ENCODE measurements at places on chromosomes 6 and 20. TPM values are rescaled to one million over a fixed set of nuclear protein-coding genes. Genes with fewer than 3 reads are reported as not detected.

The CD164 gene
- total RNA-seq = 115 TPM

The FERMT1 gene
- 0.28 TPM for total RNA-seq

The TGM3 gene
- not detected for total RNA-seq

The TMC2 gene
- not detected for total RNA-seq

The TOX2 gene
- total RNA-seq = 1.5 TPM

The NEDD9 gene
- total RNA-seq = 158 TPM

The PCSK2 gene
- total RNA-seq = not detected

The KCNK16 gene
- not detected for total RNA-seq

The LRP11 gene
- total RNA-seq = 37.6 TPM

The RNF39 gene
- total RNA-seq = not detected

DNA sequence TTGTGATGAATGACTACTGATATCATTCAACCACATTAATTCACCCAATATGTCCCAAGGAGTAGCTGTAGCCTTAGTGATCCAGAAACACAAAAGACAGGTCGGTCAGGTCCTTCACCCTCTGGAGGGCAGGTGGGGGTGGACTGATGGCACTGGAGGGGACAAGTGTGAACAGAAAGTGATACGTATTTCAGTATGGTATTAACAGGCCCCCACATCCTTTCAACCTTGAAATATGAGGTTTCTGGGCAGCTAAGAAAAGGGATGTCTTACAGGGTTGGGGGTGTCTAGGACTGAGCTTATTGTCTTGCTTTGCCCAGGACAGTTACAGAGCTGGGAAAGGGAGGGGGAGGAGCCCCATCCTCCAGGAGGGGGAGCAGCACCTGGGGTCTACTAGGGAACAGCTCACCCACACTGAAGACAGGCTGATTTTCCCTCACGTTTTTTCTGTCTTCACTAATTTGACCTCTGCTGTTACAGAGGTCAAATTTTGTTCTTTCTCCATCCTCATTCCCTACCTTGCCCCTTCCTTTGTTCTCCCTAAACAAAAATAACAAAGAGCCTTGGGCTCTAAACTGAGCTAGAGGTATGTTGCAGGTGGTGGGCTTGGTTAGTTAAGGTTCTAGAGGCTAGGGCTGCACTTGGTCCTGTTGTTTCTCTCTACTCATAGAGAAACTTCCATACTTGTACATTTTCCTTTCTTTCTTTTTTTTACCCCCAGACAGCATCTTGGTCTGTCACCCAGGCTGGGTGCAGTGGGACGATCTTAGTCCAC, 38.0 kb upstream of the EEF1A1 start:
- no peak for DNase-seq

DNA sequence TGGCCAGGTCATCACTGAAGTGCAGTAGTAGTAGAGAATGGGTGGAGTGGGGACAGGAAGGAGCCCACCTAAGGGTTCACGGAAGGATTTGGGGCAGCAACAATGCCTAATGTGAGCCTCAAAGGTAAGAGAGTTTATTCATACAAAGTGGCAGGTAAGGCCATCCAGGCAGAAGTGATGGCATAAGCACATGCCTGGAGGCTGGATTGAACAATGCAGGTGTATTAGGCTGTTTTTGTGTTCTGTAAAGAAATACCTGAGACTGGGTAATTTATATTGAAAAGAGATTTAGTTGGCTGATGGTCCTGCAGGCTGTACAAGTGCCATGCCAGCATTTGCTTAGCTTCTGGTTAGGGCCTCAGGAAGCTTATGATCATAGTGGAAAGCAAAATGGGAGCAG, 48.3 kb downstream of the CLIC5 start:
- no peak for DNase-seq

DNA sequence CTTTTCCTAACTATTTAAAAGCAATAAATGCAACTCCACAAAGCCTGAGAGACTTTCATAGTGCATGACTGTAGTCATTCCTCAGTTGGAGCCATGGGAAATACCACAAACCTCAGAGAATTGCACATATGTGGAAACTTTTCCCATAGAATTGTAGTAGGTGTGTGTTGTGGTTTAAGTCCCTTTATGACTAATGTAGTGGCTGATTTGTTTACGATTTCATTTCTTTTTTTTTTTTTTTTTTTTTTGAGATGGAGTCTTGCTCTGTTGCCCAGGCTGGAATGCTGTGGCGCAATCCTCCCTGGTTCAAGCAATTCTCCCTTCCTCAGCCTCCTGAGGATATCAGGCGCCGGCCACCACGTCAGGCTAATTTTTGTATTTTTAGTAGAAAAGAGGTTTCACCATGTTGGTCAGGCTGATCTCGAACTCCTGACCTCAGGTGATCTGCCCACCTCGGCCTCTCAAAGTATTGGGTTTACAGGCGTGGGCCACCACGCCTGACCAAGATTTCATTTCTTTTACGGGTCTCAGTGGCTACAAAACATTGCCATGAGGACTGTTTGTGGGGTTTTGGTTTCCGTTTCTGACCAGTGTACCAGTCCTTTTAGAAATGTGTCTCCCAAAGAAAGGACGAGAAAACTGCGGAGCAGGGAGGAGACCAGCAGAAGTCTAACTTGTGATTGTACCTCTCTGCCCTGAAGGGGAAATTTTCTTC, 212.1 kb upstream of the MARCKS start:
- no peak for DNase-seq

DNA sequence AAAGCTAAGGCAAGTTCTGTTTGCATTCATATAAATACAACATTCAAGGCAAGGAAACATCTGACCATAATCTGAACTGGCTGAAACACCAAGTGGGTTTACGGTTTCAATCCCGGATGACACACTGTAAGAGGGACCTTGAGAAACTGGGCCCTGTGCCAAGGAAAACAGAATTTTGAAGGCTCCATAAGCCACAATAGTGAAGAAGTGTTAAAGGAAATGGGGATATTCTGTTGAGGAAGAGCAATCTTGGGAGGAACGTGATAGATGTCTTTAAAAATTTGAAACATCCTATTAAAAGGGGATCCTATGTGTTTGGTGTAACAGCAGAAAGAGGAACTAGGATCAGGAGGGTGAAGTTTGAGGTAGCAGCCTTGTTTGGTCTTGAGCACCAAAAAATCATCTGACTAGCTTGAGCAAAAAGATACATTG, 82.4 kb upstream of the TAB2 start:
- peak; percentile 90 for DNase-seq

GRCh38 chr6:42229506-42230119, 12.0 kb upstream of the MRPS10 start:
- no peak for DNase-seq

DNA sequence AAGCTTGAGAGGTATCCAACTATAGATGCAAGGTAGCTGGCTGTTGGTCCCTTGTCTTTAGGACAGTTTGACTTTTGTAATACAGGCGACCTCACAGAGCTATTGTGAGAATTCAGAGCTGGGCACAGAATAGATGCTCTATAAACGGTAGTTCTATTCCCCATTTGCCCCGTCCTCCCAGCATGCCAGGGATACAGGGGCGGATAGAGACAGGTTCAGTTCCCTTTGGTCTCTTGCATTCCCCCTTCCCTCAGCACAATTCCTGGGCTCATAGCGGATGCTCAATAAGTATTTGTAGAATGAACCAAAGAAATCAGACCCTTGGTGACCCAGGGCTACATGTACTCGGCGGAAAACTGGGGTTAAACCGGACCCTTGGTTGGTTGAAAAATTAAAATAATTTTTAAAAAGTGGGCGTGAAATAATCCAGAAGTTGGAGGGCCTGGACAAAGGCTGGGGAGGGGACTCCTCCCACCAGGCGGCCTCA, 707 bp upstream of the TOP1 start:
- DNase-seq = no peak

GRCh38 chr6:139580592-139581484, 206.4 kb upstream of the CITED2 start:
- no peak for DNase-seq

DNA sequence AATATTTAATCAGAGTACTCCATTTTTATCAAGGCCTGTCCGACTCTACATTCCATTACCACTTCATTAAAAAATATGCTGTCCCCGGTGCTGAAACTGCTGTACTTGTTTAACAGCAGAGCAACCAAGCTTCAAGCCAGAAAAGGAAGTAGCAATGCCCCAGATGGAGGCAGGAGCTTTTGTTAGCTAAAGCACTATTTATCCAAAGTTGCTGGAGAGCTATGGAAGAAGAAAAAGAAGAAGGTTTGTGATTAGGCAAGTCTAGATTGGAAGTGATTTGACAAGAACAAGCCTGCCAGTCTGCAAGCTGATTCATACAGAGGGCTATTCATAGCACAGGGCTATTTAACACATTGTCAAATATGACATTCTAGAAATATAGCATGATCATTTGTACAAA, 160.9 kb upstream of the SPTLC3 start:
- DNase-seq = no peak

DNA sequence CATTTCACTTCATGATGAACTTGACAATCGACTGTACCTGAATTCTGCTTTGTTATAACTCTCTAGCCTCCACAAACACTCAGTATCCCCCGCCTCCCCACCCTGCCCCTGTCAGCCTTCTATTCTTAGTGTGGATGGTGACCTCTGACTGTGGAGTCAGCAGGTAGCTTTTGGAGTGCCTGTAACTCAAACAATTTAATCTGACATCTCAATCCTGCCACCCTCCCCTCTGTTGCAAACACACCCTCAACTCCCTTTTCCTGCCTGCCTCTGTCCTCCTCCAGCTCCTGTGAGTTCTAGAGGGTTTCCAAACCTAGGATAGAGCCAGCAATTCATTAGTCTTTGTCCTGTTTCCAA, 20.3 kb downstream of the DAAM2 start:
- no peak for DNase-seq

- no peak for DNase-seq
These were observed 43.4 kb downstream of the TAF8 start for GRCh38 chr6:42093582-42094329.

DNA sequence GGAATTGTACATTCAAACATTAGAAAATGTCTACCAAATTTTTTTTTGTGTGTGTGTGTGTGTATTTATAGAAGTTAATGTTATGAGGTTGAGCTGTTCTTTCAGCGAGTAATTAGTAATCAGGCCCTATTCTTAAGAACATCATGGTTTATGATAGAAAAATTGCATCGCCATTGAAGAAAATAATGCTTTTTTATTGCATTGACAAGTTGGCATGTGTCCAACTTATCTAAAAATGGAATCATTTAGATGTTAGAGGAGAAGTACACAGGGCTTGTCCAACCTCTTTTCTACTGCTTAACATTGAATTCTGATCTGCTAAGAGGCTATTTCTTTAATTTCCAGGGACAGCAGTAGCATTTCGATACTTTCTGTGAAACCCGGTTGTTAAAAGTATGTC, 61.6 kb upstream of the ADGRG6 start:
- no peak for DNase-seq

DNA sequence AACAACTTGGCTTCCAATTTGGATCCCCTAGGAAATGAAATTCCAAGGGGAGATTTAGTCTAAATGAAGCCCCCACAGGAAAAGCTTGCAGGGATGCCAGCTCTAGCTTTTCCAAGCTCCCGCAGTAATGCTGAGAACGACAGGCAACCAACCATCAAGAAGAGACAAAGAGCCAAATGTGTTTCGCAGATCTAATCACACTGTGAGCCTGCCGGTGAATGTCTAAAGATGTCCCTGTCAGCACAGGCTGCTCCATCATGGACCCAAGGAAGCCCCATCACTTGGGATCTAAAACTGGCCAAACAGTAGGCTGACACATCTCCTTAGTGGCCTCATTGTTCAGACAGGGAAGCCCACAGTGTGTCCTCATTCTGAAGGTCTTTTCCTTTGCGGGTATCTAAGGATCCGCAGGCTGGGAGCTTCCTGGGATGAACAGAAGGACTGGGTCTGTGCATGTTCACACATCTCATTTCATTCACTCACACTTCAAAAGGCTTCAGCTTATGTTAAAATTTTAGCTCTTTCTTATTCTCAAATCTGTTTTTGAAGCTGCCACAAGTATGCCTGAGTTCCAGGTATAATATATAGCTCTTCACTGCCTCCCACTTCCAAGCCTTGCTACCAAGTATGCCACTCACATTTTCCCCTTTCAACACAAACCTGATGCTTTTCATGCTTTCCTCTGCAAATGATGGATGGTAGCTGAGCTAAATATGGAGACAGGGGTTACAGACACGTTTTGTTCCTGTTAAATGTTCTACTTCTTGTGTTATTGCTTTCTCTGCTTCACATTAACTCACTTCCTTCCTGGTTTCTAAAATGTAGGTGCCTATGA, 229.8 kb downstream of the HIVEP2 start:
- DNase-seq = no peak

- DNase-seq = no peak
These were observed 39.4 kb upstream of the ZBP1 start for GRCh38 chr20:57659517-57660180.
